COR-L47 (cell line): ENCODE measurements at places on chromosomes 1 and 21.

GRCh38 chr1:188244681-188245080 lies 1415.9 kb downstream of the PLA2G4A start:
- no peak for DNase-seq

DNA sequence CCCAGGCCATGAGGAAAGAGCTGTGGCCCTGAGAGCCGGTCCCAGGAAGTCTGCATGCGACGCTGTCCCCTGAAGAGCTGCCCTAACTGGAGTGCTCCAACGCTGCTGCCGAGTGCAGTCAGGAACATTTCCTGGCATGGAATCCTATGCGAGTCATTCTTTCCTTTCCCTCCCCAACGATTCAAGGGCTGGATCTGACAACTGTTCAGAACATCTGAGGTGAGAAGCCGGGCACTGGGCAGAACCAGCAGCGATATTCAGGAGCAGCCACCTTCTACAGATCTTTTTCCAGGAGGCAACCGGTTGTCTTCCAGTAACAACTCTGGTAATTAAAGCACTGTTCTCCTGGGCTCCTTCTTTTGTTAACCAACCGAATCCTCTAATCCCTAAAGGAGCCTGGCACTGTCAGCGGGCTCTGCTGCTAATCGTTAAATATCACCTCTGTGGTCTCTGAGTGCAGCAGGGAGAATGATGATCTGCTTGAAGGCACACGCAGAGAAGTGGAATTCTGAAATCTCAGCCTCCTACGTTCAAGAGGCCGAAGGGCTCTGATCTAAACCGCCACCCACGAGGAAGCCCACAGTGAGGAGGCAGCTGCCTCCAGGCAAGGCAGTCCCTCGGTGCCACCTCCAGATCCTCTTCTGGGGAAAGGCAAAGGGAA lies 55.8 kb downstream of the SLC45A1 start:
- DNase-seq = no peak

DNA sequence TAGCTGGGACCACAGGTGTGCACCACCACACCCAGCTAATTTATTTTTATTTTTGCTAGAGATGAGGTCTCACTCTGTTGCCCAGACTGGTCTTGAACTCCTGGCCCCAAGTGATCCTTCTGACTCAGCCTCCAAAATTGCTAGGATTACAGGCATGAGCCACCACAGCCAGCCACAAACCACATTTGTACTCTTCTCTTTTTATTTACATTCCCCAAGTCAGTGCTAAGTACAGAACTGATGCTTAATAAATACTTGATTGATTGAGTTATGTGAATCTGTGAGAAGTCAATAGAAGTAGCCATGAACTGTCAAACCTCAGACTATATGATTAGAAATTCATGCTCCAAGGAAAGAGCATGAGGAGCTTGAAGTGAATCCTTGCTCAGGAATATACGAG lies 48.5 kb upstream of the S1PR1 start:
- no peak for DNase-seq

GRCh38 chr1:151340870-151341754 lies 5.9 kb downstream of the RFX5 start:
- DNase-seq = peak; percentile 73

DNA sequence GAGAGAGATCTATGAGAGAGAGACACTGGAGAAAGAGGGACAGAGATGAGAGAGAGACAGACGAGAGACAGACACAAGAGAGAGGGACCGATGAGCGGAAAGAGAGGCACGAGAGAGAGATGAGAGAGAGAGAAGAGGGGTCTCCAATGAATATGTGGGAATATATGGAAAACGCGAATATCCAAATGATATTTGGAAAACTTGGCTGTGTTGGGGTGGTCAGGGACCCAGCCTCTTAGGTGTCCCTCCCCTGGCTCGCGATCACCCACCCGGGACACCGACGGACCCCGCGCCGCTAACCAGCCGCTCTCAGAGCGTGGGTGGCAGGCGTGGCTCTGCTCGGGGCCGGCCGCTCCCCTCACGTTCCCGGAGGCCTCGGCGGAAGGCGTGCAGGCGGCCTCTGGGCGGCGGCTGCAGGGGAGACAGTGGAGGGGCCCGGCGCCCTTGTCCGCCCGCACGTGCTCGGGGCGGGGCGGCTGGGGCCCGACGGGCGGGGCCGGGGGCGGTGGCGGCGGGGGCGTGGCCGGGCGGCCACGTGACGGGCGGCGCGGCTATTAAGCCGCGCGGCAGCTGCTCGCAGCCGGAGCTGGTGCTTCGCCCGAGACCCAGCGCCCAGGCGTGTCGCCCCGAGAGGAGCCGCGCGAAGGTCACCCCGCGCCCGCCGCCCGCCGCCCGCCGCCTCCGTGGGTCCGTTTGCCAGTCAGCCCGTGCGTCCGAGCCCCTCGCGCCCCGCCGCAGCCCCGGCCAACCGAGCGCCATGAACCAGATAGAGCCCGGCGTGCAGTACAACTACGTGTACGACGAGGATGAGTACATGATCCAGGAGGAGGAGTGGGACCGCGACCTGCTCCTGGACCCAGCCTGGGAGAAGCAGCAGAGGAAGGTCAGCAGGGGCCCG lies at the start of gene ACTN2:
ACTN2 (plus strand) TSS at position 583 of the 898 bp plus-strand sequence; CDS start at position 758, 175 bp downstream.
- DNase-seq = no peak

DNA sequence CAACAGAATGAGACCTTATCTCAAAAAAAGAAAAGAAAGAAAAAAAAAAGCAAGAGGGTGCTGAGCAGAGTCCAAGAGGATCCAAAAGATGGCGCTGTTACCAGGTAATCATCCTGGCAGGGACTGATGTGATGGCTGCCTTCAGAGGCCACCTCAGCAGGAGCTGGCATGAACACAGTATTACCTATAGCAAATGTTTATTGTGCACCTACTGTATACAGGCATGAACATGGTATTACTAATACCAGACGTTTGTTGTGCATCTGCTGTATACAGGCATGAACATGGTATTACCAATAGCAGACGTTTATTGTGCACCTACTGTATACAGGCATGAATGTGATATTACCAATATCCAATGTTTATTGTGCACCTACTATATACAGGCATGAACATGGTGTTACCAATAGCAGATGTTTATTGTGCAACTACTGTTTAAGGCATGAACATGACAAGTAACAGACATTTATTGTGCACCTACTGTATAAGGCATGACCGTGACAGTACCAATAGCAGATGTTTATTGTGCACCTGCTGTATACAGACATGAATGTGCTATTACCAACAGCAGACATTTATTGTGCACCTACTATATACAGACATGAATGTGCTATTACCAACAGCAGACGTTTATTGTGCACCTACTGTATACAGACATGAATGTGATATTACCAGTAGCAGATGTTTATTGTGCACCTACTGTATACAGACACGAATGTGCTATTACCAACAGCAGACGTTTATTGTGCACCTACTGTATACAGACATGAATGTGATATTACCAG lies 115.1 kb upstream of the TMEM51 start:
- no peak for DNase-seq

- no peak for DNase-seq
These were observed 14.8 kb downstream of the VPS13D start for GRCh38 chr1:12244585-12244984.

GRCh38 chr1:227779021-227779441 lies 36.4 kb upstream of the PRSS38 start:
- DNase-seq = no peak

- no peak for DNase-seq
These were observed 88.3 kb upstream of the SELENON start for GRCh38 chr1:25711555-25712298.

DNA sequence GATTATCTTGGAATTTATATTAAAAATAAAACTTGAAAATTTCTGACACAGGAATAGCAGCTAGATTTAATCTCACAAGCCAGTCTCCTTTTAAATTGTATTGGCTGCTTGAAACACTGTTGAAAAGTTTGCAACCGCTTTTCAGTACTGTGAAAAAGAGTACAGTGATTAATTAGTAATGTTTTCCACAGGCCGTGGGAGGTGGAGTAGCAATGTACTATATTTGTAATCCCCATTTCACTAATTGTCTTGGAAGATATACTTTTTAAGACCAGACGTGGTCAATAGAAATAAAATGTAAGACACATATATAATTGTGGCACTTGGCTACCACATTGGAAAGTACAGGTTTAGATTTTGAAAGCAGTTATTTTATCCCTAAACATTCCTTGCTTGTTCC lies 40.8 kb upstream of the MYOCOS start:
- DNase-seq = no peak

DNA sequence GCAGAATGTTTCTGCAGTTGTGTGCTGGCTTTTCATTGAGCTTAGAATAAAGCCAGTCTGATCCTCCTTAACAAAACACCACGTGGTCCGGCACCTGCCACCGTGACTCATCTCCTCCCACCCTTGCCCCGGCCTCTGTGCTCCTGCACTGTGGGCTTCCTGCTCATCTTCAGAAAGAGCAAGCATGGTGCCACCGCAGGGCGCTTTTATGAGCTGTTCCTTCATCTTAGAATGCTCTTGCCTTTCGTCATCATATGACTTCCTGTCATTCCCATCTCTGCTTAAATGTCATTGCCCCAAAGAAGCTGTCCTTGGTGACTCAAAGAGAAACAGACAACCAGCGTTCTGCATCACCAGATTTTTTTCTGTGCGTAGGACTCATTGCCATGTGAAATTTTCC lies 117.8 kb downstream of the HHAT start:
- peak; percentile 30 for DNase-seq

DNA sequence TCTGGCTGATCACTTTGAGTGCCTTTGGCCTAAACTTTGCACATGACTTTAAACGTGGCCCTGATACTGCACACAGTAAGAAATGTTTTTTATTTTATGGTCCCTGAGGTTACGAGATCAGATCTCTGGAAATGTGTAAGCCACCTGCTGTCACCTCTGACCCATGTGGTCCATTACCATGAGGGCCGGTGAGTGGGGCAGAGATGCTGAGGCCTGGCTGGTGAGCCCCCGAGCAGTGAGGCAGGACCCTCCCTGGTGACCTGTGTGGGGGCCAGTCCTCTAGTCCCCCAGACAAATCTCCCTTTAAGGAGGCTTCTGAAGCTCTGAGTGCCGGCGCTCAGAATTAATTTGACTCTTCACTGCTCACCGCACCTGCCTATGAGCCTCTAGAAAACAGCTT lies 12.4 kb downstream of the TFF3 start:
- no peak for DNase-seq

- no peak for DNase-seq
These were observed 6.8 kb downstream of the C1orf167 start for GRCh38 chr1:11768821-11769220.

GRCh38 chr1:97674517-97674916 lies 246.3 kb downstream of the DPYD start:
- DNase-seq = no peak

- no peak for DNase-seq
These were observed 56.0 kb upstream of the CNIH3 start for GRCh38 chr1:224559981-224560728.

GRCh38 chr1:232319518-232320210 lies 310.3 kb downstream of the SIPA1L2 start:
- DNase-seq = no peak

DNA sequence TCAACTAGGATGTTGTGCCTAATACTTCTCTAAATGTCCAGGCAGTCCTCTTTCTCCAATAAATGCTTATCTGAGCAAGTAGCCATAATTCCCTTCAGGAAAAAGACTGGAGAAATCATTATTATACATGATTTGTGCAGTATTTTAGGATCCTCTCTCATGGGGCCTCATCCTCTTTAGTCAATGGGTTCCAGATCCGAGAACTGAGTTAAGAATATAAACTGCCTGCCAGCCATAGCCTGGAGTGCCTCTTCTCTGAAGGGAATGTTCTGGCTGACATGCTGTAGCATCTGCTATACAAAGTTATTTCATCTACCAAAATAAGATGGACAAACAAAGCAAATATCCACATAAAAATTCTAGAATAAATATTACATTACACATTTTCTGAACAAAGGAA lies 334.0 kb upstream of the PRMT6 start:
- DNase-seq = no peak

DNA sequence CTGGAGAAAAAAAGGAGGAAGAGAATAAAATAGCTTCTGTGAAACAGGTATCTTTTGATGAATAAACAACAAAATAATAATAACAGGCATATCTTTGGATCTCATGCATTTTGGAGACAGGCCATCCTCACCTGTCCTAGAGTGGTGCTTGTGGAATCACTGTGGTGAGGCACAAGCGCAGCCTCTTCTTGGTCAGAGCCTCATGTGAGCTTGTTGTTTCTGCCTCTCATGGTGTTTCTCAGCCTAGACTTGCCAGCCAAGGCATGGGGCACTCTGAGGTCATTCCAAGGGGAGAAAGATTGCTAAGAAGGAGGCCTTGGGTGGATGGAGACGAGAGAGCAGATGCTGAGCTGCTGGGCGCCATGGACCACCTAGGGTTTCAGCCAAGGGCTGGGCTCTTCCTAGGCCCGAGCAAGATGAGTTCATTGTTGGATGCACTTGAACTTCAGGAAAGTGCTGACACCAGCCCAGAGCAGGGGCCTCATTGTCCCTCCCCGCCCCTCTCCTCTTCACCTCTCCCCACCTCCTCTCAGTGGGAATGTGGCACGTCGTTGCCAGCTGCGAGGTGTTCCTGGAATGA lies 49.5 kb downstream of the ATP5PO start:
- no peak for DNase-seq

DNA sequence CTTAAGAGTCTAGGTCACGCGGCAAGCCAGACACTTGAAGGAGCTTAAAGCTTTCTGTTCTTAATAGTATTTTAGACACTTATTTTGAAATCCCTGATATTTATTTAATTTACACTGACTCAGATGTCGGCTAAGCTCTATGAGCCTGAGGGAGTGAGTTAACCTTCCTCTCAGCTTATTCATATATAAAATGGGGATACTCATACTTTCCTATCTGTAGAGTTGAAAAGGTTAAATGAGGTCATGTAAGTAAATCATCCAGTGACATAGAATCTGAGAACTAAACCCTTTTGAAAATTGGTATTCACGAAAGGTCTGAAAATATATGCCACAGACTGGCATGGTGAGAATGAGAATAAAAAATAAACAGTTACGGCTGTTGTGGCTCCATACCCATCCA lies 1.4 kb upstream of the GPR161 start:
- DNase-seq = no peak

GRCh38 chr1:178417858-178418257 lies 78.9 kb downstream of the CLEC20A start:
- DNase-seq = no peak

GRCh38 chr1:5949085-5949760 lies 43.0 kb downstream of the NPHP4 start:
- peak; percentile 65 for DNase-seq

GRCh38 chr21:8989721-8990325 lies 1531.6 kb upstream of the TPTE start:
- DNase-seq = no peak

GRCh38 chr1:88935522-88936222 lies 44.3 kb upstream of the GTF2B start:
- DNase-seq = peak; percentile 29

DNA sequence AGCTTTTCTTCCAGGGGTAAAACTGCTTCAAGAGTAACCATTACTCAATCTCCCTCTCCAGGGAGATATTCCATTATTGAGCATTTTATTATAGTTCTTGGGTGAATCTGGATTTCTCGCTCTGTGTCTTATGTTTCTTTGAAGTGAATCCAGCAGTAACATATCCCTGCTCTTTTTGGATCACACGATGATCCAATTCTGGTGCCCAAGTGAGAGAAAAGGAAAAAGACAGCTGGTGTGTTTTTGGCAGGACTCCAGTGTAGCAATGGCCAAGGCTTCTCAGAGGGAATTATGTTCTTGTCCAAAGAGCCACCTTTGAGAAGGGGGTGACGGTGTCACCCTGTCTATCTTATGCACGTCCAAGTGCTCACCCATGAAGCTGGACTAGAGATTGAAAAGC lies 140.3 kb upstream of the ERRFI1 start:
- DNase-seq = no peak

- DNase-seq = no peak
These were observed 1265.9 kb downstream of the BRINP3 start for GRCh38 chr1:189211742-189212141.

GRCh38 chr1:88302843-88303486 lies 381.1 kb upstream of the PKN2 start:
- peak; percentile 21 for DNase-seq

- DNase-seq = no peak
These were observed 14.0 kb upstream of the SLC9C2 start for GRCh38 chr1:173616859-173617258.
